ENCODE measurements at places on chromosomes 6 and 20.

DNA sequence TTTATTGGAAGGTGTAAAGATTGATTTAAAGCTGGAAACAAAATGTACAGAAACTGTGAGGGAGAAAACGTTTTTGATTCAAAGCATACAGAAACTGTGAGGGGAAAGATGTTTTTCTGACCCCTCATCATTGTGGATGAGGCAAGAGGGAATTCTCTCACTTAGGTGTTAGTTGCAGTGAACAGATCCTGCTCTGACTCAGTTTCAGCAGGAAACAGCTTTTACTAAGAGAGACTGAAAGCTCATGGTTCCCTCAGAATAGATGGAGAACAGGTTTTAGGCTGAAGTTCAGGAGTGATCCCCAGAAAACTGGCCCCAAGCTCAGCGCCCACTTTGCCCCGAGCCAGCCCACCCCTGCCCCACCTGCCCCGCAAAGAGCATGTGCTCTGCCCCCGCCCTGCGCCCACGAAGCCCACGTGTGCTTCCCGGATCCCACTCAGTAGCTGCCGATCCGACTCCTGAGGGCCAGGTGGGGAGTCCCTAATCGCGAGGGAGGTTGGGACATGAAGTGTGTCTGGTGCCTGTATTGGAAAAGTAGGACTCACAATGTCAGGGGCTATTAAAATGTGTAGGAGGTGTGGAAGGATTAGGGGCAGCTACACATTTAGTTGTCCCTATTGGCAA is 41.2 kb downstream of the DUSP22 start:
- ATAC-seq, result no peak

GRCh38 chr6:38703949-38704590 is 1.1 kb upstream of the GLO1 start:
- ATAC-seq, result no peak

DNA sequence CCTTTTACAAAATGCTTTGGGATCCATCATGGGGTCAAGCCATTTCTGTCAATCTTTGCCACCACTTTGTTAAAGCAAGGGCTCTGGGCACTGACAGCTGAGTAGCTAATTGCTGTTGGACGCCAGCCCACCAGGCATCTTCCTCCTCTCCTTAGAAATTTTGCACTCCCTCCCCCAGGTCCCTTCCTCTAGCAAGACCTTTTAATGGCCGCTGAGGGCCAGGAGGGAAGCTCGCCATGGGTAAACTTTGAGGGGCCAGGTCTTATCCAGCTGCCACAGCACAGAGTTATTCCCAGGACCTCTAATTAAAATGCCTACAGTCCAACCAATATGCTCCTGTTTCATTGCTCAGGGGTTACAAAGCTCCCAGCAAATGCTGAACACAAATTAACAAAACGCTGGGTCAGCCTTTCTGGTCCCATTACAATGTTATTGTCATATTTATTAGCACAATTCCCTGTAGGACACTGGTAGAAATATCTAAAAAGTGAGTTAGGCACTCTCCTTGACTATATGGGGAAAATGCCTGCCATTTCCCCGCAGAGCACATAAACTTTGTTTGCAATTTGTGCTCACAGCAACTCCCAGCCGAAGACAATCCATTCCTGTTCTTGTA is 16.8 kb downstream of the SCML4 start:
- ATAC-seq, result no peak

- ATAC-seq, result no peak
These were observed 62.1 kb upstream of the RBM24 start for GRCh38 chr6:17219098-17219497.

DNA sequence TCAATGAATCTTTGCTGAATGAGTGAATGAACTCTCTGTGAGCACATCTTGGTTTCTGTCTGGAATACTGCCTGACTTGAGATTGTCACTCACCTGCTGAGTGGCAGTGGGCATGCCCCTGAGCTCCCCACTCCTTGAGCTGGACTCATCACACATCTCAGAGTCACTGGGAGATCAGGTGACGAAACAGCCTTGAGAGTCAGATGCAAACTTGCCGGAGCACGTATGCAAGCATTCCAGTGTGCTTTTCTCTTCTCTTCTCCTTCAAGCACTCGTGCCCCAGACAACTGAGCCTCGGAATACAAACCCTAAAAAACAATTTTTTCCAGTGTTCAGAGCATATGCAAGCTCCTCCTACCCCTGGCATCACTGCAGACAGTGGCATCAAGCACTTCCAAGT is 9.4 kb upstream of the BMP7 start:
- no peak for ATAC-seq

- ATAC-seq, result peak; percentile 36
These were observed 723 bp downstream of the MANEA start for GRCh38 chr6:95578106-95578410.

DNA sequence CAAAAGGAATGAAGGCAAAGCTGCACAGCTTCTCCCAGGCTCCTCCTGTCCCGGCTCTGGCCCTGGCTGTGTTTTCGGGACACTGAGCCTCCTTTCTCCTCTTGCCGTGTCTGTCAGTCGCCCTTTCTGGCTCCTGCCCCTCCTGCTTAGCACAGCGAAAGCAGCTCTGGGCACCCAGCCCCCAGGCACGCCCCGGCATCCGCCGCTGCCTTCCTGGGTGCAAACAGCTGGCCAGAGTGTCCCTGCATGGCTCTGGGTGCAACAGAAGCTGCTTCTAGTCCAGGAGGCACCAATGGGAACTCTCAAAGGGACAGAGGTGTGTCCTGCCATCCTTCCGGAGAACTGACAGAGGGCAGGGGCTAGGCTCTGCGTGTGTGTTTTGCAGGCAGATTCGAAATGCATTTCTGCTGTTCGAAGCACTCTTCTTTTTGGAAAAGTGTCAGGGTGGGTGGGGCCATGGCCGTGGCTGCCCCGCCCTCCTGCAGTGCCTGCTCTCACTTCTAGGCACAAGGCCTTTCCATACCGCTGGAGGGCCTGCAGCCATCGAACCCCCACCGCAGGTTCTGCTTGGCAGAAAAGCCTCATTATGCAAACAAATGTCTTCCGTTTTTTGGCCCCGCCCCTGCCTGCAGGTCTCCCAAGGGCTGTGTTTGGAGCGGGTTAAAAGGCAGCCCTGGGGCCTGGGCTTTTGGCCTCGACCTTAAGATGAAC is 15.5 kb downstream of the COL9A3 start:
- no peak for ATAC-seq

- peak; percentile 96 for ATAC-seq
These were observed 139.2 kb downstream of the AHI1 start for GRCh38 chr6:135358251-135358821.

DNA sequence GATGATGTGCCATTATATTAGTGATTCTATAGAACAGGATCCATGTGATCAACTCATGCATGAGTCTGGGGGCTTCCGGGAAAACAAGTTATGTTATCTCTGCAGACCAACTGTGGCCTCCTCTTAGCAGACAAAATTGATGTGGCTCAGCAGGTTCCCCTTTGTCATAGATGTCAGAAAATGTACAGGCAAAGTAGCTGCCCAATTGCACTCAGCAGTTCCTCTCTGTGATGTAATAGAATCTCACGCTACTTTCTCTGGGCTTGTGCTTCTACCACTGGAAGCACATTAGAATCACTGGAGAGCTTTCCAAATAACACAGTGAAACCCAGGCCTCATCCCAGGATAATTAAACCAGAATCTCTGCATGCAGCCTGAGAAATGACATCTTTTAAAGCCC is 253.1 kb downstream of the SLC24A3 start:
- no peak for ATAC-seq

DNA sequence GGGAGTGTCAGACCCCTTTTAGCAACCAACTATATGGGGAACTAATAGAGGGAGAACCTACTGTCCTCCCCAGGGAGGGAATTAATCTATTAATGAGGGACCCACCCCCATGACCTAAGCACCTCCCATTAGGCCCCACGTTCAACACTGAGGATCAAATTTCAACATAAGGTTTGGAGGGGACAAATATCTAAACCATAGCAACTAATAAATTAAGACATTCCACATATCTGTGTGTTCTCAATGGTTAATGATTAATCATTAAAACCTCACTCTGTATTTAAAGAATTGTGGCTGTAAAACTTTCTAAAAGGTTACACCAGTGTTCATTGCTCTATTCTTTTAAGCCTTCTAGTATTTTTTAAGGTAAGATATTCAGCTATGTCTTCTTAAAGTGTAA is 500.4 kb upstream of the SULF2 start:
- ATAC-seq, result no peak

- no peak for ATAC-seq
These were observed 12.8 kb downstream of the BHLHE23 start for GRCh38 chr20:62993856-62994494.

DNA sequence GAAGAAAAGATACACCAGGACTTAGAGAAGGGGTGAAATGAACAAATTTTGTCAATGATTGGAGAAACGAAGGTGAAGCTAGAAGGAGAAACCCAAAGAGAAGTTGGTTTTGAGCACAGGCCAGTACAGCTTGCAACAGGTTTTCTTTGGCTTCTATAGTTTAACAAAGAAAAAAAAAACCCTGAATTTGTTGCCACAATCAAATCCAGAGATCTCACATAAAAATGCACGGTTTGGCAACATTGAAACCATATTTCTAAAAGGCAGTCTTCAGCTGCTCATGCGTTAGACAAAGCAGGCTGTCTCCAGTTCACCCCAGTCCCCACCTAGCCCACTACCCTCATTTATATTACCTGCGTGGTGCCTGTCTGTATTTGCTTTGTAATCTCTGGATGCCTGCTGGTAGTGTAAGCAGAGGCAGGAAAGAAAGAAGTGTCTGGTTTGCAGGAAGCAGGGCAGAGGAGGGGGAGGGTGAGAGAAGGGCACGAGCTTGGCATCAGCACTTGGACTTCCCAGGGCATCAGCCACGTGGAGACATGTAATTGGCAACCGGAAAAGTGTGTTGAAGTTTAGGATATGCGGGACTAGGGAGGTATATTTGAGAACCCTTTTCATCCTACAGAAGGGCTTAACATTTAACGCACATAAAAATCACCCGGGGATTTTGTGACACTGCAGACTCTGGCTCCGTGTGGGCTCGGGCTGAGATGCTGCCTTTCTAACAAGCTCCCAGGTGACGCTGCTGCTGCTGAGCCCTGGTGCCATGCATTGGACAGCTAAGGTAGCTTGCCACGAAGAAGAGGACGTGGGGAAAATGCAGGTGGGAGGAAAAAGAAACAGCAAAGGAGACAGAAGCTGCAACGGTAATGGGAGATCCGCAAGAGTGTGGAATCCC is 14.4 kb downstream of the PFDN4 start:
- ATAC-seq, result peak; percentile 51

GRCh38 chr6:105489216-105489530 is 86.3 kb upstream of the PREP start:
- no peak for ATAC-seq

DNA sequence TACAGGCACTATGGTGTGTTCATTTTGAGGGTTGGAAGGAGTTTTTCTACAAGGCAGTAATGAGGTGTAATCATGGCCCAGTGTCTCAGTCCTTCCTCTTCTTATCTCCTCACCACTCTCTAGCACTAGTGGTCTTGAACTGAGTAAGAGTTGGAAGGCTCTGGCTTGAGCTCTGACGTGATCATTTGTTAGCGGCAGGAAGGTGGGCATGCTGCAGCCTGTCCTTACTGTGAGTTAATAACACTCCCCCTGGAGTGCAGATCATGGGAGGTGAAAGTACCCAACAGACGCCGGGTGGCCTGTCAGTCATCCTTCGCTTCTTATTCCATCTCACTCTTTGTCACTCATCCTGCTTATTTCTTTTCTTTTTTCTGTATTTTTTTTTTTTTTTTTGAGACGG is 356.9 kb downstream of the CDKAL1 start:
- ATAC-seq, result no peak

All from SK-N-SH treated with all-trans-retinoic acid at 6 μM for 48 hours (cell line).